ENCODE measurements at places on chromosomes 6 and 20.

DNA sequence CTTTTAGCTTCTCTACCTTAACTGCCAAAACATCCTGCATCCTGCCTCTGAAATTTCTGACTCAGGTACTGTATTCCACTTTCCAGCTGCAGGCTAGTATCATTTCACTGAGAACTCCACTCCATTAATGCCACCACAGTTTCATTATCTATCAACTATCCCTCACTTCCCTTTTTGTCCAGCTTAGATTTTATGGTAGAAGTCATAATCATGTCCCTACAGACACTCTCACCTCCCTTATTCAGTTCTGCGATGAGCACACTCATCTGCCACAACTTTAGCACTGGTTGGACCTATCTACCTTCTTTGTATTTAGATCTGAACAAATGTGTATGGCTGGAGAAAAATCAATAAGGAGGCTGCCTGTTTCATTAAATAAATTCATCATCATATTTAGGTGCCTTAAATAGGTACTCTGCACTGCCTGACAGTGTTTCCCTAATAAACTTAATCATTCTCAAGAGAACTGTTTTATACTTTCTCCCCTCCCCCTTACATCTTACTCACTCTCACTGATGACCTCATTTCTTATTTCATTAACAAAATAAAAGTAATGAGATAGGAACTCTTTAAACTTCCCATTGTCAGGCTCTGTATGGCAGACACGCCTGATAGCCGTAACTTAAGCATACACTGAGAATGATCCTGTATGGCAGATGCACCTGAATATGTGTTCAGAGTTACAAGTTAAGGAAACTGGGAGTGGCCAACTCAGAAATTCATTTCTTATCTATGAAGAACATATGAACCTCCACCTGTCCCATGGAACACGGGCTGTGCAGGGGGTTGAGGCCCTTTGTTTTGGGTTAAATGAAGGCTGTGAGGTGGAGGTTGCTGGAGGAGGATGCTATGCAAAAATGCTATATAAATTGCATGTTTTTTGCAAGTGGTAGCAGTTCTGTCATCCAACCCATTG lies 95.3 kb upstream of the MAN1A1 start:
- no peak for DNase-seq

DNA sequence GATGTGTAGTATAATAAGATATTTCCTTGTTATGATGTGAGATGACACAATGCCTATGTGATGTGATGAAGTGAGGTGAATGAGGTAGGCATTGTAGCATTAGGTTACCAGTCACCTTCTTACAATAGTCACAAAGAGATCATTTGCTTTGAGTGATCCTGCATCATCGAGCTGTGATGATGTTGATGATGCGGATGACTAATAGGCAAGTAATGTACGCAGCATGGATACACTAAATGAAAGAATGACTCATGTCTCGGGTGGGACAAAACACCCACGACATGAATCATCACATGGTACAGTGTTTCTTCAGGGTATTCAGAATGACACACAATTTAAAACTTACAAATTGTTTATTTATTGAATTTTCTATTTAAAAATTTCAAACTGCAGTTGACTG lies 806.3 kb upstream of the GJE1 start:
- peak; percentile 67 for DNase-seq

DNA sequence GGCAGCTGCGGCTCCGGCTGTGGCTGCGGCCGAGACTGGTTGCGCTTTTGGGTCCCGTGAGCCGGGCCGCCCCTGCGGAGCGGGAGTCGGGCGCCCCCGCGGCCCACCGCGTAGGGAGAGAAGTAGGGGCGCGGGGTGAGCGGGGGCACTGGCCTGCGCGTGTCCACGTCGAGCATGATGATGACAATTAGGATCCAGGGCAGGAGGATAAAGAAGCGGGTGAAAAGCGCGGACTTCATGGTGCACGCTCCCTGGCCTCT lies 739 bp downstream of the B3GAT2 start:
- DNase-seq, result no peak

DNA sequence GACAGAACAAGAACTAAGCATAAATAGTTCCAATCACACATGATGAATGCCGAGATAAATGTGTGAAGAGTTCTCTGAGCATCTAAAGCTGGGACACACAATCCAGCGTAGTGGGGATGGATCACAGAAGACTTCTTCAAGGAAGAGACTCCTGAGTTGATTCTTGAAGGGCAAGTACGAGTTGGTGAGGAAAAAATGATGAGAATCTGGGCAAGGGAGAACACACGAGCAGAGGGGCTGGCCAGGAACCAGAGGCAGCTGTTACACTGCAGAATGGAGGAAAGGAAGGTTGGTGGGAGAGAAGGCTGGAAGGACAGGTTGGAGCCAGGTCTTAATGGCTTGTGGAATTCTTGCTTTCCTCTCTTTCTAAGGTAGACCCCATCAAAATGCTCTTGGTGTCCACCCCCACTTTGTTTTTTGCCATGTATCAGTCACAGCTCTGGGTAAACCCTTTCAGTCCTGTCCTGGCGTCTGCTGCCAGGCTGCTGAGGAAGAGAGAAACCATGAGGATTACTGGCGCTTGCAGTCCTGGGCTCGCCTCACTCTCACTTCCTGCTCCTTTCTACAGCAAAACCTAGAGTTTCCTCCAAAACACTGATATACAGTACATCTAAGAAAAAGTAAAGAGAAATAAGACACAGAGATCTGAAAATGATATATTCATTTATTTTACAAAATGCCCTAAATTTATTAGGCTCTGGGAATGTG lies 127.6 kb upstream of the FAM184A start:
- no peak for DNase-seq
